Fibroblast of the aortic adventitia (primary cell): ENCODE measurements at places on chromosomes 7 and 10. TPM values are rescaled to one million over a fixed set of nuclear protein-coding genes. Genes with fewer than 3 reads are reported as not detected.

DNA sequence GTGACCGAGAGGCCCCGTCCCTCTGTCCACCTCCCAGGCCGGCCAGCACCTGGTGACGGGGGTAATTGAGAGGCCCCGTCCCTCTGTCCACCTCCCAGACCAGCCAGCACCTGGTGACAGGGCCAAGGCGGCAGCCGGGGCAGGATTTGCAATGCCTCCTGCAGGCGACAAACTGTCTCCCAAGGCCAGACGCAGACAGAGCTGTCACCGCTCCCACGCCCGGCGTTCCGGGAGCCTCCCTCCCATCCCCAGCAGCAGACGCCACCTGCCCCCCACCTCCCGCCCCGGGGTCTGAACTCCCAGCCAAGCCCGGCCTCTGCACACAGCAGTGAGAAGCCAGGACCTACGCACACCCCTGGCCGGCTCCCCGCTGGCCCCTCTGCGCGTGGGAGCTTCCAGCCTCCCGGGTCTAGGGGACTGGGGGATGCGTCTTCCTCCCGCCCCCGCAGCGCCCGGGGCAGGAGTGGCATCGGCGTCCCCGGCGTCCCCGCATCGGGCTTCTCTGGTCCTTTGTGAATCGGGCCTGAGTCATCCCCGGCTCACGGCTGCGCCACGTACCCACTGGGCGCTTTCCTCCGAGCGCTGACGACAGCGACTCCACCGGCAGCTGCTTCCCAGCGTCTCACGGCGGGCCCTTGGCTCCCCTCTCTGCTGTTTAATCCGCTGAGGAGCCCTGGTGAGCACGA, 95.1 kb upstream of the DIP2C start:
- DNase-seq: peak; percentile 67

DNA sequence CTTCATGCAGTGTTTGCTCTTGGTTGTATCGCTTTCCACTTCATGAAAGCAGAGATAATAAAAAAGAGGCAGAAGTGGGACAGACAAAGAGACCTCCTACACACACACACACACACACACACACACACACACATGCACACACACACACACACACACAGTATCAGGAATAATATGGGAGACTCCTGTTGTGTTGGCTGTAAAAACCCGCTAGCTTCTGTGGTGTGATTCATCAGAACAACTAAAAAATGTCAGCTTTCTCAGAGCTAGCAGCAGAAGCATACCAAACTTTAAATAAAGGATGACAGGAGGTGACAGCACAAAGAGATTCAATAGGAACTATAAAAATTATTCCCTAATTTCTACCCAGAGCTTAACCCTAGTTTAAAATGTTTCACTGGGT, 148.2 kb upstream of the LRRTM3 start:
- no peak for DNase-seq

DNA sequence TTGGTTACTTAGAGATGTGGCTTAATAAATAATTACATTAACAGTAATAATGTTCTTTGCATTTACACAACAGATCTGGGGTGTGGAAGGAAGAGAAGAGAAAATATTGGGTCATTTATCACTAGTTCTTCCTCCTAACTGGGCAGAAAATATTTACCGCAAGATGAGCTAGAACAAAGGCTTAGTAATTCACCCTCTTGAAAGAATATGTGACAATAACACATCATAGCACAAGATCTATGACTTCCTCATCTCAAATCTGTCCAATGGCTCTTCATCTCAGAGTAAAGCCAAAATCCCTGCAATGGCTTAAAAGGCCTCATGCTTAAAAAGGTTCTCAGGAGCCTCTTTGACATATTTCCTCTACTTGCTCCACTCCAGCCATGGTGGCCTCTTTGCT, 178.6 kb downstream of the ZNF438 start:
- DNase-seq: no peak

DNA sequence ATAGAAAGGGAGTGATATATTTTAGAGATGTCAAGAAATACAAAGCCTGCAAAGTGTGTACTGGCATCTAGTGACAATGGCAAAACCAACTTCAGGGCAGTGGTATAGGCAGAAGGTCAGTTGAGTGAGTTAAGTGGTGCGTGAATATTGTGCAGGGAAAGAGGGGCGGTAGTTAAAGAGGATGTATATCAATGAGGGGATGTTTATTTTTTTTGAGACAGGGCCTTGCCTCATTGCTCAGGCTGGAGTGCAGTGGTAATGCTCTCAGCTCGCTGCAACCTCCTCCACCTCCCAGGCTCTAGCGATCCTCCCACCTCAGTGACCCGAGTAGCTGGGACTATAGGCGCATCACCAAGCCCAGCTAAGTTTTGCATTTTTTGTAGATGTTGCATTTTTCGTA, 13.8 kb downstream of the ANLN start:
- DNase-seq: no peak

GRCh38 chr7:144437370-144438191, 34.1 kb upstream of the NOBOX start:
- DNase-seq: peak; percentile 73

DNA sequence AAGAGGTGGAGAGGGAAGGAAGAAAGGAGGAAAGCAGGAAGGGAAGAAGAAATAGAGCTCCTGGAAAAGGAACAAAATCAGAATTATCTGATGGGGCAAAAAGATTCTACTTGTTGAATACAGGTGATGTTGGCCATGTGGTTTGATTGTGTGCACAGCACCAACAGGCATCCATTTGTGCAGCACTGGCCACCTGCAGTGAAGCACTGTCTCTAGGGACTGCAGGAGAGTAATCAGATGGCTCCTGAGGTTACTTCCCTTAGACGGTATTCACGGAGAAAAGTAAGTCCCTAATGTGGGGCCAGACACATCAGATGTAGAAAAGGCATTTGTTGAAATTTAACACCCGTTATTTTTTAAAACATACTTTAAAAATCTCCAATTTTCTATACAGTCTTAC, 135.3 kb upstream of the VIPR2 start:
- no peak for DNase-seq

GRCh38 chr10:110326351-110327032, 21.8 kb upstream of the SMNDC1 start:
- DNase-seq: peak; percentile 55

GRCh38 chr10:125700355-125700911, 17.5 kb upstream of the TEX36 start:
- DNase-seq: peak; percentile 76

- peak; percentile 24 for DNase-seq
These were observed 11.0 kb downstream of the RHBDD2 start for GRCh38 chr7:75889826-75890225.

- no peak for DNase-seq
These were observed 371.9 kb upstream of the CHRM2 start for GRCh38 chr7:136496551-136496950.

- peak; percentile 28 for DNase-seq
These were observed 41.9 kb downstream of the SPAM1 start for GRCh38 chr7:123966936-123967335.

DNA sequence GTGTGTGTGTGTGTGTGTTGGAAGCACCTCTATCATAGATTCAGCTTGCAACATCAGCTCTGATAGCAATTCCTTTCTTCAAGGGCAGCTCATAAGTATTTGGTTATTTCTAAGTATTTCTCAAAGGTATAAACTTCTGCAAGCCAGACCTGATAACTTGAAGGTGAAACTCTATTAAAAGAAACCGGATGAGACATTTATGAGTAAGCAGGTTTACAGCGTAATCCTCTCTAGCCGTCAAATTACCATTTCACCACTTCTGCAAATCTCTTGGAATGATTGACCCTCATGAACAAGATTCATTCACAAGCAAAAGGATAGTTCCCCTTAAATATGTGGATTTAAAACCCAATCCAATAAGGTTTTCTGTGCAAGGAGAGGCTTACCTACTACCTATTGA, 23.1 kb downstream of the PDE1C start:
- DNase-seq: no peak

- peak; percentile 76 for DNase-seq
These were observed 75.3 kb downstream of the ZNF92 start for GRCh38 chr7:65448816-65449504.

DNA sequence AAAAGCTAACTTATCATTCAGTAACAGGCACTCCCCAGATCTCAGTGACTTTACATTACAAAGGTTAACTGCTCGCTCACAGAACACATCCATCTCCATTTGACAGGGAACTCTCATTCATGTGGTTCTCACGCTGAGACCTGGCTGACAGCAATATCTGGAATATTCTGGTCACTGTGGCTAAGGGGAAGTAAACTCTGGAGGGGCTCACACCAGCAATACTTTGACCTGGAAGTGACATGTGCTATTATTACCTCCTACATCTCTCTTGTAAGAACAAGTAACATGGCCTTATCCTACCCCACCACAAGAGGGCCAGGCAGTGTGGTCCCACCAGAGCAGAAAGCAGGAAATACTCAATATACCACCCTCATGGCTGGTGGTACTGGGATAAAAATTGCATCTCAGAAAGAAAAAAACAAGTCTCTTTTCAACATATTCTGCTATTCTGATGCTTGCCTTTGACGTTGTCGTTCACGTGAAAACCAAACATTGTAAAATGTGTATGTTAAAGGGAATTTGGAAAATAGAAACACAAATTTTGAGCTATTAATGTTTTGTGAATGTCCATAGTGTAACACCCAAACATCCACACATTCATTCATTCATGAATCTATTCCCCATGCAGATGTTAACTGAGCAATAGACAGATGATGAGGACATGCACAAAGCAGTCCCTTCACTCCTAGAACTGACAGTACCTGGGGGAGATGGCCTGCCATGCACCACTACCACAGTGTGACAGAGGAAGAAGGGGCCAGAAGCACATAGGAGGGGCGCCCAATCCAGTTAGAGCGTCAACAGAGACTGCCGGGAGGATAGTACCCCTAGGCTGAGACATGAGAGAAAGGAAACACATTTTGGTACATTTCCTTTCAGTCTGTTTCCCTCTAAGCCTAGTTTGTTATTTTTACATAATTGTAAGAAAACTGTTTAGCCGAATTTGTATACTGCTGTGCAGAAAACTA, 166.0 kb upstream of the SP4 start:
- peak; percentile 15 for DNase-seq

DNA sequence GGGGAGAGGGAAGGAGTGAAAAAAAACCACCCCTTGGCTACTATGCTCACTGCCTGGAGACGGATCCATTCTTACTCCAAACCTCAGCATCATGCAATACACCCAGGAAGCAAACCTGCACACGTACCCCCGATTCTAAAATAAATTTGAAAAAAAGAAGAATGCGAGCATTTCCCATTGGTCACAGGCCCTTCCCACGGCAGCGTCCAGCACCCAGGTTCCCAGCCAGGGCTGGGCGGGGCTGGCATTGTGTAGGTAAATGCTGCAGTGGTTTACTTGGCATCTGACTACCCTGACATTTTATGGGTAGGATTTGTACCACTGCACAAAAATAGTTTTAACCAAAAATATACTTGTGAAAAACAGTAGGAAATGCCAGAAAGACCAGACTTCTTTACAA, 418.9 kb downstream of the DNAJB6 start:
- no peak for DNase-seq

The PAPSS2 gene
- total RNA-seq: 26.2 and 96.9 TPM in 2 replicates

The KIAA1217 gene
- 3.6 and 12.5 TPM in 2 replicates for total RNA-seq

The MYOF gene
- 381 and 408 TPM in 2 replicates for total RNA-seq

The IDI2 gene
- total RNA-seq: not detected in 2 replicates
